NCI-H226 (cell line): ENCODE measurements at places on chromosomes 13 and 19.

GRCh38 chr13:44583137-44583536 lies 7.0 kb upstream of the TSC22D1 start:
- no peak for DNase-seq

- DNase-seq, result peak; percentile 15
Observed at GRCh38 chr13:26929971-26930730, 169.6 kb upstream of the GPR12 start.

DNA sequence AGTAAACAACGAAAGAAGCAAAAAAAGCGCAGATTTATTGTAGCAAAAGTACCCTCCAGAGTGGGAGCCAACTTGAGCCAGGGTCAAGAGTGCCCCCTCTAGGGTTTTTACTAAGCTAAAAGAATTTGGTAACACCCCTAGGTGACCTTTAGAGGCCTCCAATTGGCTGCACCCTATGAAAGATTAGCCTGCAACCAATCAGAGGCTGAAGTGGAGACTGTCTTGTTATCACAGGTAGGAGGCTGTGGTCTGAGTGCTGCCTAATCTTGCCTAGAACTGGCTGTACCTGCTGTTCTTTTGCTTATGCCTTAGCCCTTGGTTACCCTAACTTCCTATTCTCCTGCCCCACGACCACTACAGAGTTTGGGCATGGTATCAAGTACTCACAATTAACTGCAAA lies 38.3 kb downstream of the ANKRD10 start:
- DNase-seq, result no peak

DNA sequence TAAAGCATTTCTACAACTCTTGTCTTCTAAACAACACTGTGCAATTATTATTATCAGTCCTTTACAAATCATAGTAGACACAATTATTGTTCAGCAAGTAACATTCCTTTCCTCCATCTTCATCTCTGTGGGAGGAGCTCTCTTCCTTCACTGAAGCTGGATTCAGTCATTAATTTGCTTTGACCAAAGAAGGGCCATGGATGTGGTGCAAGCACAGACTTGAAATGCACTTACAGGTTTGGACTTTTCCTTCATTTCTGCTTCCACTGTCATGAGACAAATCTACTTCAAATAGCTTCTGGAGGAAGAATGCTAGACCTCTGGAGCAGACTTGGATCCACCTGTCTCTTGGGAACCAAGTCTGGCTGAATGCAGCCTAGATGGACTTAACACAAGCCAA lies 336.6 kb upstream of the SLITRK6 start:
- DNase-seq, result no peak

- DNase-seq, result peak; percentile 88
Observed at GRCh38 chr13:113493315-113493951, 2.9 kb upstream of the DCUN1D2 start.

DNA sequence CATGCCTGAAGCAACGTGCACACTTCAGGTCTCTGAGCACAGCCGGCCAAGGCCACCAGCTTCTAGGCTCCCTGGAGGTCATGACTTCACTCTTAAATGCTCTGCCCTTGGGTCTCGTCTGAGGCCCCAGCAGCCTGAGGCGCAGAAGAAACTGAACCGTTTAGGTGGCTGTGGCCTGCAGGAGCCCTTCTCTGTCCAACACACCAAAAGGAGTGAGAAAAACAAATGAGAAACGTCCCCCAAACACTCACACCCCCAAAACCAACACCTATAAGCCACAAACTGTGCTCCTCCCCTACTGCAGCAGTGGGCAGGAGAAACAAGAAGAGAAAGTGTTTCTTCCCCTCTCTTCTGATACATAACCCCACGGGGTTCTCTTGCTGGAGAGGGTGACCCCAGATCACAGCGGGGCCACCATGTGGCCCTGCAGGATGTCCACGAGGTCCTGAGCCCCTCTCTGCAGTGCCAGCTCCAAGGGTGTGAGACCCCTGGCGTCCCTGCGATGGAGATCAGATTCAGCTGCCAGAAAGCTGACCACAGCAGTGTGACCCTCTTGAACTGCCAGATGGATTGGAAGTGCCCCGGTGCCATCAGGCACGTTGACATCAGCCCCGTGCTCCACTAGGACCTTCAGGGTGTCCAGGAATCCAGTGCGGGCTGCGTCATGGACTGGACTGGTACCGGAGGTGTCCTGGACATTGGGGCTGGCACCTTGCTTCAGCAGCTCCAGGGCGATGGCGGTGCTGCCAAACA lies 1.0 kb upstream of the KRI1 start:
- DNase-seq, result no peak

DNA sequence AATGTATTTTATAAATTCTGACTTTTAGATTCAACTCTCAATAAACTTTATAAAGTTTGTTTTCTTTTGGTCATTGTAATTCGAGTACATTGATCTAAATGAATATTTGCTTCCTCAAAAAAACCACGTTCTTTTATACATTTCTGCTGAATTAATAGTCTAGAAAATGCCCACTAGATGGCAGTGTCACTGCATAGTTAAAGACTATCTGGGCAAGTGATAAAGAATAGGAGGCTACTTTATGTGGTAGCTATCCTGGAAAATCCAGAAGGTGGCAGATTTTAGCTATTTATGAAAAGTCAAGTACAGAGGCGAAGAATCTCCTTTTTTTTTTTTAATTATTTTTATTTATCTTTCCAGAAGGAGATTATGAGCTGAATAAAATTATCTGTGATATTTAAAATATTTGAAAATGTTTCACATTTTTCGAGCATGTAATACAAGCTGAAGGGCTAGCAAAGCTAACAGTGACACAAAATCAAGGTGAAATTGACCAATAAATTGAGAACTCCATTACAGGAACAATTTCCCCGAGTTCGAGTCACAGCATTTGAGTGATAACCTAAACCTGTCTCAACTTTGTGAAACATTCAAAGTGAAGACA lies 221.8 kb downstream of the OLFM4 start:
- DNase-seq, result peak; percentile 30

- DNase-seq, result peak; percentile 99
Observed at GRCh38 chr13:109256866-109257760, 529.3 kb downstream of the IRS2 start.

DNA sequence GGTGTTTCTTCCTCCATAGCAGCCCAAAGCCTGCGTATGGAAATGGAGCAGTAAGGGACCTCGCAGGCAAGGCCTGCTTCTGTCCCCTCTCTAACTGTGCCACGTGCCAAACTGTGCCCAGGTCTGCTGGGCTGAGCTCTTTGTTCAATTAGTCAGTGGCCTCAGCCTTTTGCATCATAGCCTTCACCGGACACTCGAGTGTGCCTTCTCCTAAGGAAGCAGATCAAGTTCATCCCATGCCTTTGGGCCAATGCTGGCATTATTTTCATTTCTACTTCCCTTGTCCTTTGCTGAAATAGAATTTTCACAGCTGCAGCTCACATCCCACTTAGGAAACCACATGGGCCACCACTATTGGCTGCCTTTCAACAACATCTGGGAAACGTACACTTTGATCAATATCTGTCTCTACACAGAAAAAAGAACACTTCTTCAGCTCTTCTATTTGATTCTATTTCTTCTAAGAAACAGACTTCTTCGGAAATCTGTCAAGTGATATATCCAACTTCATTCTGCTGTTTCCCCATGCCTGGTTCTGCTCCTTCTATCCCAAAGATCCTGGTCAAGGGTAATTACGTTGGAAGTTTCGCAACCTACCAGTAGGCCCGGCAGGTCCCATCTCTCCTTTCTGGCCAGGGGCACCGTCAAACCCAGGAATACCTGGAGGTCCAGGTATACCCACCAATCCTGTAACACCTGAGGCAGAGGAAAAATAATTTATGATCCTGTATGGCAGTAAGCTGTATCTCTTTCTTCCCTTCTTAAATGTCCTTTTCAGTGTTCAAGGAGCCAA lies 143.9 kb downstream of the COL4A1 start:
- DNase-seq, result no peak

GRCh38 chr19:39599116-39599515 lies 3.2 kb upstream of the LGALS13 start:
- peak; percentile 3 for DNase-seq

DNA sequence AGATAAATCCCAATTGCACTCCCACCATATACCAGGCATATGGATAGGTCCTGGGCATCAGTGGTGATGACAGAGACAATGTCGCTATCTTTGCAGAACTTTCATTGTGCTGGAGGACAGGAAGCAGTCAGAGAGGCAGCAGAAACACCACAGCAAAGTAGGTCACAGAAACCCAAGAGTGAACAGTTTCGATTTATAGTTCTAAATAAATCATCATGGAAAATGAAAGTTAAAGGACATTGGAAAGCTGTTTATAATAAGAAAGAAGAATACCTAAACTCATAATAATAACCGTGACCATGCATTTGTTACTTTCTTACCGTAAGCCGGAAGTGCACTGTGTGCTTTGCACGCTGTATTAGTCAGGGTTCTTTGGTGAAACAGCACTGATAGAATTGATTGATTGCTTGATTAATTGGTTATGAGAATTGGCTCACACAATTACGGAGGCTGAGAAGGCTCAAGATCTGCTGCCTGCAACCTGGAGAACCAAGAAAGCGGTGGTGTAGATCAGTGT lies 38.9 kb downstream of the ALOX5AP start:
- no peak for DNase-seq

DNA sequence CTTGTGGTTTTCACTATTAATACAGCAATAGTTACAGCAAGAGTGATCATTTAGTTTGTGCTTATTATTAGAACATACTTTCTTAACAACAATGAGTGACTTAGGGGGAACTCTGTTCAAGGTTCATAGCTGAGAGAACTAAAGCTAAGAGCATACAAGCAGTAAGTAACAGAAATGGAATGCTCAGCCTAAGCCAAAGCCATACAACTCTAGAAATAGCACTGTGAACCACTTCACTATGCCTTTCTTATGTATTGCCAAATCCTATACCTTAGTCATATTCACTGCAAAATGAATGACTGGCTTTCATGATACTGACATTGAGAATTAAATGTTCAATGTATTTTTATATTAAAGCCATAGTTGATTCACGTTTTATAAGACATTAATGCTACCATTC lies 599.7 kb upstream of the SLITRK1 start:
- peak; percentile 60 for DNase-seq

- DNase-seq, result no peak
Observed at GRCh38 chr13:30119476-30119875, 187.9 kb downstream of the KATNAL1 start.

- no peak for DNase-seq
Observed at GRCh38 chr19:40155749-40156265, 35.4 kb upstream of the MAP3K10 start.

GRCh38 chr19:10744253-10744798 lies 26.4 kb downstream of the DNM2 start:
- DNase-seq, result no peak

- DNase-seq, result no peak
Observed at GRCh38 chr13:43773602-43774001, 13.2 kb downstream of the ENOX1 start.

- DNase-seq, result no peak
Observed at GRCh38 chr19:3851254-3852176, 17.3 kb downstream of the ZFR2 start.

- DNase-seq, result no peak
Observed at GRCh38 chr19:15555021-15555420, 46.7 kb downstream of the CYP4F22 start.

DNA sequence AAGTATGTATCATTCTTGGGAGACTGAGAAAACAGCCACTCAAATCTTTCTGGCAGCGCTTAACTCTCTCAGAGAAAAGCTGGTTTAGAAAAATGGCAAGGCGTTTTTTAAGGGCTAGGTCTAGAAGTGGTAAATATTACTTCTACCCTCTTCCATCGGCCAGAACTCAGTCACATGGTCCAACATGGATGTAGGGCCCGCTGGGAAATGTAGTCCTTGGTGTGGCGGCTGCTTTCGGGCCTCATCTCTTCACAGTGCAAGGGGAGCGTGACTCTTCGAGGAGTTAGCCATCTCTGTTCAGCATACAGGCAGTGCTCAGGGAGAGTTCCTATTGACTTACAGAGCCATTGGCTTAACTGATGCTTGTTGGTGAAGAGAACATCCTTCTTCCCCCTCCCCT lies 6.3 kb downstream of the VSTM2B start:
- no peak for DNase-seq

DNA sequence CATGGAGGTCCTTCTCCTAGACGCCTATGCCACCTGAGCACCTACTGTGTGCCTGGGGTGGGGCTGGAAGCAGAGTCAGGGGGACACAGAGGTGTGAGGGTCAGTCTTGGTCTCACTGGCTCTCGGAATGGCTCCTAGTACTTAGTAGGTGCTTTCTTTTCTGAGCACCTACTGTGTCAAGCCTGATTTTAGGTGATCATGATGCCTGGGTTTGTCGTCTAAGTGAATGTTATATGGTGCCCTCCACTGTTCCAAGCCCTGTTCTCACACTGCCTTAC lies 20.0 kb downstream of the MYH14 start:
- no peak for DNase-seq

- DNase-seq, result no peak
Observed at GRCh38 chr19:32642771-32643170, 32.2 kb downstream of the ANKRD27 start.

DNA sequence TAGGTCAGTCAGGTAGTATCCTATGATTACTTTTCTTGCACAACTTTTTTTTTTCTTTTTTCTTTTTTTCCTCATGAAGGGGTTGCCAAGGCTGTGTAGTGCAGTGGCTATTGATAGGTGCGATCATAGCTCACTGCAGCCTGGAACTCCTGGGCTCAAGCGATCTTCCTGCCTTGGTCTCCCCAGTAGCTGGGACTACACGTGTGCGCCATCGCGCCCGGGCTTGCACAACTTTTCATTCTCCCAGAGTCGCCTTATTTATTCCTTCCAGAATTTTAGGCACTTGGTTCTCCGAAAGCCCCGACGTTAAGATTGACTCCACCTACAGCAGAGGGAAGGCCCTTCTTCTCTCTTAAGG lies 867 bp upstream of the ZNF613 start:
- DNase-seq, result no peak

GRCh38 chr13:94329754-94330551 lies 149.5 kb downstream of the DCT start:
- DNase-seq, result peak; percentile 89

GRCh38 chr19:50835103-50835784 lies 1.9 kb upstream of the KLK15 start:
- DNase-seq, result no peak

DNA sequence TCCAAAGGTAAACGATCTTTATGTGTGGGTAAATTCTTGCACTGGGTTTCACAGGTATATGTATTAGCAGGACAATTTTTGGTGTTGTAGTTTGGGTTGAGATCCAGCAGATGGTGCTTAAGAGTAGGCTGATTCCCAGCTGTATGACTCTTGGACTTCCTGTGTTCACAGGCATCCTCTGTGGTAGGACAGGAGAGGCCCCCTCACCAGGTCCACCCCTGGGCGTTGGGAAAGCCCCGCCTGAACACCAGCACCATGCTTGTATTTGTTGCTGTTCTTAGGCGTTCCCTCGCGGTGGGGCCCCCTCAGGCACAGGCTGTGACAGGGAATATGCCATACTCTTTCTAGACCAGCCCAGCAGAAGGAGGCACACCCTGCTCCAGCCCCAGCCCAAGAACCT lies 49.5 kb upstream of the PCDH17 start:
- DNase-seq, result no peak

GRCh38 chr13:49220036-49220855 lies at the start of gene MLNR:
Gene MLNR, plus strand, starts transcription at chr13:49220338. Its CDS starts 0 bp downstream, at chr13:49220338.
- no peak for DNase-seq

DNA sequence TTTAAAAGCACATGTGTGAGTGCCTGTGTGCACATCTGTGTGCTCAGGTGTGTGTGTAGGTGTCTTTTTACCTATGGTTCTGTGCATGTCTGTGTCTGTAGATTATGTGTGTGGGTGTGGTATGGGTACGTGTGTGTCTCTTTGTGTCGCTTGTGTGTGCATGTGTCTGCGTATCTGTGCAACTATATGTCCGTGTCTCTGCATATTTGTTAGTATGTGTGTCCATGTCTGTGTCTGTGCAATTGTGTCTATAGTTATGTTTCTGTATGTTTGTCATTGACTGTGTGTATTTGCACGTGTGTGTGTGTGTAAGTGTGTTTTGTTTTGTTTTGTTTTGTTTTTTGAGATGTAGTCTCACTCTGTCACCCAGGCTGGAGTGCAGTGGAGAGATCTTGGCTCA lies 7.3 kb upstream of the KCTD15 start:
- no peak for DNase-seq
